ENCODE measurements at places on chromosomes 5 and 9.

- no peak for DNase-seq
These were observed 394.3 kb downstream of the OSTF1 start for GRCh38 chr9:75482566-75482965.

- DNase-seq: no peak
These were observed 31.5 kb upstream of the ZFAND5 start for GRCh38 chr9:72396247-72397091.

GRCh38 chr5:4232084-4232483 is 636.5 kb downstream of the IRX1 start:
- no peak for DNase-seq

DNA sequence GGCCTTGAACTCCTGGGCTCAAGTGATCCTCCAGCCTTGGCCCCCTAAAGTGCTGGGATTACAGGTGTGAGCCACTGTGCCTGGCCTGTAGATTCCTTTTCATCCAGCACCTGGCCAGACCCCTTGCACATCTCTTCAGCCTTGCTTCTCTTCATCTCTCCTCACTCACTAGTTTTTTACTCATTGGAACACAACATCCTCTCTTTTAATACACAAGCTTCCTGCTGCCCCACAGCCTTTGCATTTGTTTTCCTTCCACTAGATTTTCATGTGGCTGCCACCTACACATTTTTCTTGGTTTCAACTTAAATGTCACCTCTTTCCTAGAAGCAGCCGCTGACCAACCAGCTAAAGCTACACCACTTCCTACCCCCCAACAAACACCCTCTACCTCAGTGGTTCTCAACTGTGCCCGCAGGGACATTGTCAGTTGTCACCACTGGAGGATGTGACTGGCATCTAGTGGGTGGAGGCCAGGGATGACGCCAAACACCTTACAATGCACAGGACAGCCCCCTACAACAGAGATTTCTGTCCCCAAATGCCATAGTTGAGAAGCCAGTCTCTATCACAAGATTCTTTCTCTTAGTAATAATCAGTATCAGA is 33.7 kb downstream of the HAVCR1 start:
- DNase-seq: peak; percentile 96

DNA sequence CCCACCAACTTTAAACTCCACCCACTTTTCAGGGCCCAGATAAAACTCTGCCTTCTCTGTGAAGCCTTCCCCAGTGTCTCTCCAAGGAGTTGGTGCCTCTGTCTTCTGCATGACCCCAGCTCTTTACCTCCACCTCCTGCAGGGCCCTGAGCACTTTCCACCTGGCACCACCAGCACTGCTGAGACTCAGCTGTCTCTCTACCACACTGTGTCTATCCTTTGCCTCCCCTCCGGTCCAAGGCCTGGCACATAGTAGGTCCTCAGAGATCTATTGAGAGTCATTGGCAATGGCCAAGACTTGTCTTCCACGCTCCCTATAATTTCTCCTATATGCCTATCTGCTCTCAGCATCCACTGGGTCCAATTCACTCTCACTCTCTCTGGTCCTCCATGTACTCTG is 12.9 kb upstream of the GABBR2 start:
- DNase-seq: no peak

GRCh38 chr5:77904362-77904761 is 128.2 kb upstream of the TBCA start:
- no peak for DNase-seq

DNA sequence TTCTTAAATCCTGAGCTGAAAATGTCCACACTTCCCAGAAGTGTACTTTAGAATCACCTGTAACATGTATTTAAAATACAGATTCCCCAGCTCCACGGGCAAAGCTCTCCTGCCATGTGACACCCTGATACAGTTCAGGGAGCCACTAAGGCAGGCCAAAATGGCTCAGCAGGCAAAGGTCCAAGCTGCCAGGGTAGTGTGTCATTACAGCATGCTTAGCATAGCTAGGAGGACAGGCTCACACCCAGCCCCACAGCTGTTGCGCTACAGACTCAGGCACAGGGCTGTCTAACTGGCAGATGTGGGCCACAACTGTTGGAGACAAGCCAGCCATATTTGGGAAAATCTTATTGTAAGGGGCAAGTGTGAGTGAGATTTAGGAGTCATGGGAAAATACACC is 73.0 kb downstream of the C9orf85 start:
- no peak for DNase-seq

DNA sequence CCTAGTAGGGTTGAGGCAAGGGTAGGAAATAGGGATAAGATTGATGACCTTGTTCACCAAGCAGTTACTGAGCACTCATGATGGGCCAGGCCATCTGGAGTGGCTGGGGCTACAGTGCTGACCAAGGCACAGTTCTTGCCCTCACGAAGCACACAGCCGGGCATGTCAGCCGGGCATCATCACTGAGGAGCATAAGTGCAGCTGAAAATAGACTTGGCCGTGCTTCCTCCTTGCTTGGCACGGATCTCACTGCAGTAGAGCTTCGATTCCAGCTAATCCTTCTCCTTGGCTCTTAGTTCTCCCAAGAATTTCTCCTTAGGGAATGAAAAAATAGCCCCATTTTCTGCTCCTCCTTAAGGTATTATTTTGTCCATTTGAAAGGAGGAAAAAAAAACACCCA is 116.6 kb downstream of the NMUR2 start:
- DNase-seq: no peak

- no peak for DNase-seq
These were observed 194.8 kb upstream of the SLC30A5 start for GRCh38 chr5:68898951-68899471.

GRCh38 chr9:122941582-122942234 is 888 bp downstream of the RABGAP1 start:
- peak; percentile 6 for DNase-seq

Data from activated CD8-positive, alpha-beta T cell treated with anti-CD3 and anti-CD28 coated beads for 36 hours (primary cell).